GM12878 (cell line): ENCODE measurements at places on chromosomes 12 and 14. TPM values are rescaled to one million over a fixed set of nuclear protein-coding genes. Genes with fewer than 3 reads are reported as not detected.

The ELK3 gene
- 0.96 and 1.2 TPM in 2 replicates for total RNA-seq

The LIN7A gene
- total RNA-seq, result 0.08 and 0.35 TPM in 2 replicates

The SRSF9 gene
- total RNA-seq, result 231 and 241 TPM in 2 replicates

The GCH1 gene
- total RNA-seq, result 36.8 and 39.1 TPM in 2 replicates

The HNRNPA1 gene
- 1,668 and 1,698 TPM in 2 replicates for total RNA-seq

The RPGRIP1 gene
- total RNA-seq, result 0.44 TPM in 1 of 2 replicates, not detected in the other

The FAM90A1 gene
- total RNA-seq, result 0.62 and 0.66 TPM in 2 replicates

The LMO3 gene
- total RNA-seq, result 1.6 and 2.0 TPM in 2 replicates

The NXPH4 gene
- total RNA-seq, result 0.19 and 0.26 TPM in 2 replicates

The DHRS1 gene
- total RNA-seq, result 23.3 and 26.8 TPM in 2 replicates
